ENCODE measurements at places on chromosomes 3 and 15.

- no peak for DNase-seq
- peaks cover 2% of the 10 kb centered on the region for H3K27me3 ChIP-seq
- H3K36me3 ChIP-seq = no peaks in the 10 kb centered on the region
- H3K27ac ChIP-seq = no peak overlapping the region
Observed at GRCh38 chr3:181724192-181724965, 12.7 kb downstream of the SOX2 start.

DNA sequence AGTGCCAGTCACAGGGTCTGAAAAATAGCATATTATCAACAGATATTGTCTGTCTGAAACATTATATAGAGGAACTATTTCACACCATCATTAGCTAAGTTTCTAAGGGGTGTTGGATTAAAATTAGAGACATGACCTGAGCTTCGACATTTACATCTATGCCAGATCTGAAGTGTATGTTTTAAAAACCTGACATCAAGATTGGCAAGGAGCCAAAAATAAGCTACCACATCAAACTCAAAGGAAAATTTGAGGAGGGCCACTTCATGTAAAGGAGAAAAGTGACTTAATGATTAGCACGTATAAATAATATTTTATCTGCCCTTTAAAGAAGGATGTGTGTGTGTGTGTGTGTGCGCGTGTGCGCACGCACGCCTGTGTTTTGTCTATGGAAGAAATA, 752.0 kb upstream of the GRM7 start:
- no peaks in the 10 kb centered on the region for H3K27me3 ChIP-seq
- no peaks in the 10 kb centered on the region for H3K36me3 ChIP-seq
- no peak overlapping the region for H3K27ac ChIP-seq
- no peaks in the 10 kb centered on the region for H3K4me1 ChIP-seq
- H3K4me3 ChIP-seq = no peak overlapping the region

- H3K27ac ChIP-seq = no peak overlapping the region
- H3K27me3 ChIP-seq = no peaks in the 10 kb centered on the region
- no peaks in the 10 kb centered on the region for H3K4me1 ChIP-seq
Observed at GRCh38 chr3:135944831-135945230, 20.7 kb upstream of the PPP2R3A start.

GRCh38 chr15:46496491-46497115, 861.8 kb downstream of the SQOR start:
- H3K4me3 ChIP-seq = no peak overlapping the region
- no peaks in the 10 kb centered on the region for H3K4me1 ChIP-seq
- no peaks in the 10 kb centered on the region for H3K27me3 ChIP-seq
- no peak for DNase-seq
- no peaks in the 10 kb centered on the region for H3K36me3 ChIP-seq

DNA sequence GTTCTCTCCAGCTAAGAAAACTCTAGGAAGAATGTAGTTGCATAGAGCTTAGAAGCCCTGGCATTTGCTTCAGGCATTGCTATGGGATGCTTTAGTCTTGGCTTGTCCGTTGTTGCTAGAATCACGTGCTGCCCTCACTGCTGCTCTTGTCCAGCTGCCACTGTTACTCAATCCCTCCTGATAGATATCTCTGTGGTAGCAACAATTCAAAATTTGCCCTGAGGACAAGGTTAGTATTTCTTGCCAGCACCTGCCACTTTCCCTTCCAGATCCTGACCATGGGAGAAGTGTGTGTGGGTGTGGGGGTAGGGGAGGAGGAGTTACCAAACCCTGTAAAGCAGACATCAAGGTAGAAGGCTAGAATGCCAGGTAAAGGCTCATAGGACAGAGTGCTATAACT, 113.8 kb downstream of the PPM1L start:
- no peaks in the 10 kb centered on the region for H3K4me1 ChIP-seq
- no peak overlapping the region for H3K27ac ChIP-seq
- H3K4me3 ChIP-seq = no peak overlapping the region
- peaks cover 9% of the 10 kb centered on the region for H3K27me3 ChIP-seq

DNA sequence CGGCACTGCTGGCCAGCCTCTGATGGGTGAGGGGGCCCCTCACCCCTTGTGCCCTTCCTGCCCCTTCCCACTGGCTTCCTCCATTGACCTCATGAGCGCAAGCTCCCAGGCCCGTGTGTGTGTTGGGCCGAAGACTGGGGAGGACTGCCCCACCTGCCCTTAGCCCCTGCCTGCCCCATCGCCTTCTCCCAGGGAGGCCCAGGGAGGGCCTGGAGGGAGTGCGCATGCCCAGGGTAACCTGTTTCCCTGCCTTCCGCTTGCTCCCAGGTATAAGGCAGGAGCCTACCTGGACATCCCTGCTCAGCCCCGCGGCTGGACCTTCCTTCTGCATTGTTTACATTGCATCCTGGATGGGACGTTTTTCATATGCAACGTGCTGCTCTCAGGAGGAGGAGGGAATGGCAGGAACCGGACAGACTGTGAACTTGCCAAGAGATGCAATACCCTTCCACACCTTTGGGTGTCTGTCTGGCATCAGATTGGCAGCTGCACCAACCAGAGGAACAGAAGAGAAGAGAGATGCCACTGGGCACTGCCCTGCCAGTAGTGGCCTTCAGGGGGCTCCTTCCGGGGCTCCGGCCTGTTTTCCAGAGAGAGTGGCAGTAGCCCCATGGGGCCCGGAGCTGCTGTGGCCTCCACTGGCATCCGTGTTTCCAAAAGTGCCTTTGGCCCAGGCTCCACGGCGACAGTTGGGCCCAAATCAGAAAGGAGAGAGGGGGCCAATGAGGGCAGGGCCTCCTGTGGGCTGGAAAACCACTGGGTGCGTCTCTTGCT, 8.8 kb downstream of the DLL4 start:
- no peaks in the 10 kb centered on the region for H3K27me3 ChIP-seq
- H3K4me3 ChIP-seq = no peak overlapping the region
- peaks cover 57% of the 10 kb centered on the region for H3K36me3 ChIP-seq
- H3K4me1 ChIP-seq = no peaks in the 10 kb centered on the region

DNA sequence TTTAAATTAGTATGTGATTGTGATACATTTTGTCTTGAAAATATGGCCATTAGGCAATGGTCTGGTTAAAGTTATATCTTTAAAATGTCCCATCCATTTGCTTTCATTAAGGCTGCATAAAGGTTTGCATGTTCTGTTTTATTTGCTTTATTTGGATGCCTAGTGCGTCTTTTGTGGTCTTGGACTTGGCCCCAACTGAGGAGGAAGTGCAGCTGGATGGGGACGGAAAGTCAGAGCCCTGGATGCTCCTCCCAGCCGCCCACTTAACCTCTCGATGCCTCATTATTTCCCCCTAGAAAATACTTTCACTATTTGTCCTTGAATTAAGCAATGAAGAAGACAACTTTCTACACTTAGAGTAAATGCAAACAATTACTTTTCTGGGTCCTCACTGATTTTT, 898.2 kb downstream of the MCTP2 start:
- no peaks in the 10 kb centered on the region for H3K4me1 ChIP-seq
- H3K27ac ChIP-seq = no peak overlapping the region
- H3K4me3 ChIP-seq = no peak overlapping the region
- H3K36me3 ChIP-seq = no peaks in the 10 kb centered on the region

DNA sequence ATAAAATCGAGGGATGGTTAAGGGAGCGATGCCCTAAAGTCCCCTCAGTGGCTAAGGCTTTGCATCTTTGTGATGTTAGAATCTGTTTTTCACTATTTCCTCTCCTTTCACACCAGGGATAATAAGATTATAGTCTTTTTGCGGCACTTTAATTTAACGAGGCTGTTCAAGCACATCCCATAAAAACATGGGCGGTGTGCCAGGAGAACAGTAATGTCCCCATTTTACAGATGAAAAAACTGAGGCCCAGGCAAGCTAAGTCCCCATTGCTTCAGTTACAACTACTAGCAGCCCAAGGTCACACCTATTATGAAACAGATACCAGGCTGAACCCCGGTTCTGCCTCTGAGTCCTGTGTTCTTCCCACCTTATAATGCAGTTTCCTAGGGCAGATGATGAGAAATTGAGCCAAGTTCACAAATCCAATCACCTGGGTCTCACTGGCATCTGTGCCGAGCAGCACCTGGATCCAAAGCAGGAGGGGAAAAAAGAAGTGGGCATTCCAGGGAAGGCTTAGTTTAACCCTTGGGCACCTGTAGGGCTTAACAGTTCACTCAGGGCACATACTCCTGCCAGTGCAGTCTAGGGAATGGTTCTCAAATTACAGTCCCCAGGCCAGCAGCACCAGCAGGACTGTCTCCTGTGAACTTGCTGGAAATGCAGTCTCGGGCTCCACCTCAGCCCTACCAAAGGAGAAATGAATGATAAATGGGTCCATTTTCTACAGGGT, 169.3 kb downstream of the RAB11A start:
- DNase-seq = no peak
- H3K27me3 ChIP-seq = no peaks in the 10 kb centered on the region
- no peak overlapping the region for H3K4me3 ChIP-seq

- H3K4me1 ChIP-seq = no peaks in the 10 kb centered on the region
- no peaks in the 10 kb centered on the region for H3K36me3 ChIP-seq
- H3K27ac ChIP-seq = no peak overlapping the region
Observed at GRCh38 chr3:172029425-172030098, 9.8 kb upstream of the FNDC3B start.

DNA sequence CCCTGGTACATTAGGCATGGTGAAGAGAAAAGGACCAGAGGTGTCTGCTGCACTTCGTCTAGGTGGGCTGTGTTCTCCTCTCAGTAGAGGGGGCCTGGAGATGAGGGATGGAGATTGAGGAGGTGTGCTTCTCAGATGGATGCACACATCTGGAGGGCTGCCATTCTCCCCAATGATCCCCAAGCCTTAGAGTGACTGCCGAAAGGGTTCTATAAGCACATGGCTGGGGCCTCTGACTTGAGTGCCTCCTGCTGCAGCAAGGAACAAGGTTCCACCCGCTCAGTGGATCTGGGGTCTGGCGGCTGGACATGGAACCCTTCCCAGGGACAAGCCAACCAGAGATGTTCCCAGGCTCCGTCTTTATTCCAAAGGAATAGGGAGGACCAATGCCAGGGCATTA, 66.8 kb downstream of the CPN2 start:
- H3K27me3 ChIP-seq = peaks cover 2% of the 10 kb centered on the region
- DNase-seq = no peak
- H3K36me3 ChIP-seq = no peaks in the 10 kb centered on the region
- no peaks in the 10 kb centered on the region for H3K4me1 ChIP-seq
- H3K27ac ChIP-seq = no peak overlapping the region
- H3K4me3 ChIP-seq = no peak overlapping the region

- no peaks in the 10 kb centered on the region for H3K4me1 ChIP-seq
- no peak for DNase-seq
- no peaks in the 10 kb centered on the region for H3K27me3 ChIP-seq
- no peak overlapping the region for H3K27ac ChIP-seq
- H3K4me3 ChIP-seq = no peak overlapping the region
- no peaks in the 10 kb centered on the region for H3K36me3 ChIP-seq
Observed at GRCh38 chr15:60059186-60059585, 55.1 kb downstream of the FOXB1 start.

GRCh38 chr3:185983495-185984141, 45.8 kb upstream of the TRA2B start:
- no peaks in the 10 kb centered on the region for H3K27me3 ChIP-seq
- H3K27ac ChIP-seq = no peak overlapping the region
- no peaks in the 10 kb centered on the region for H3K36me3 ChIP-seq
- no peaks in the 10 kb centered on the region for H3K4me1 ChIP-seq

Measured in small intestine (tissue), 16 donors.